ENCODE measurements at places on chromosomes 12 and 14. TPM values are rescaled to one million over a fixed set of nuclear protein-coding genes. Genes with fewer than 3 reads are reported as not detected.

DNA sequence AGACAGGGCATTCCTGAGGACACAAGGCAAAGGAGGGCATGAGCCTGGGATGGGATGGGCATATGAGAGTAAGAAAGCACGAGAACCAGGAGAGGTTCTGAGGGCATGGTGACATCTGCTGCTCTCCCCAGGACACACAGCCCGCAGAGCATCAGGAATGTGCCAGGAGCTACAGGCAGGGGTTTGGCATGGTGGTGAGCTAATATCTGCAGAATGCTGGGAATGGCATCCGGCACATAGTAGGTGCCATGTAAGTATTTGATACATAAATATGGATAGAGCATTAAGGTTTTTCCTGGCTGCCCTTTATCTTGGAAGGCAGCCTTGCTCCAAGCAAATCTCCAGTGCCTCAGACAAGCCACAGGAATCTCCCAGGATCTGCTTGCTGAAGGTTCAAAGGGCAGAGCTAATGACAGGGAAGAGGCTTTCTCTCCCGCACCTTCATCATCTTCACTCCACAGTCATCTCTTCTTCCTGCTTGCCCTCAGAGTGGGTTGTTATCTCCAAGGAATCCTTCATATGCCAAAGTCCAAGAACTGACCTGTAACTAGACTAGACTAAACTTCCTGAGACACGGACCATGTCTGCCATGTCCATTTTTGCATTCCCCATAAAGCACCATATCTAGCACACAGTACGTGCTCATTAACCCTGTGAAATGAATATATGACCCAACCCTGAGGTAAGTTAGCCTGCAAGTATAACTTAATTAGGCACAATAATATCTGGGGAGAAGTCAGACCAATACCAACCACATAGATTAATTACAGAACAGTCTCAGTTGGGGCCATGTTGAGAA is 62.0 kb upstream of the SCN8A start:
- H3K36me3 ChIP-seq = no peaks in the 10 kb centered on the region
- H3K4me3 ChIP-seq = no peak overlapping the region
- peaks cover 10% of the 10 kb centered on the region for H3K4me1 ChIP-seq
- H3K27me3 ChIP-seq = no peaks in the 10 kb centered on the region
- DNase-seq = no peak

DNA sequence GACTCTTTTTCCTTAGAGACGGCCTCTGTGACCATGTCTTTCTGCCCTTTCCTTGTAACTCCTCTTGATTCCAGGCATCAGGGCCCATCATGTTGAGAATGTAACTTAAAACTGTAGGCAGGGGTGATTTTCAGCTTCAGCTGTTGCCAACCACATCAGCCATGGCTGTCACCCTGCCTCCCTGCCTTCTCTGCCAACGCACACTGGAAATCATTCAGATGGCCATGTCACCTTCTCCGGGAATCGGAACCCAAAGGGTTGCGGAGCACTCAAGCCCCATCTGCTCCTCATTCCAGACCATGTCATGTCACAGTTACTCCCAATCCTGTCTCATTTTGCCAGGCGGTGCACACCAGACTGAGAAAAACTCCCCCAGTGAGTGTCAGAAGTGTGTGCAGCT is 72.1 kb downstream of the EMP1 start:
- no peaks in the 10 kb centered on the region for H3K36me3 ChIP-seq
- no peak overlapping the region for H3K27ac ChIP-seq
- no peak overlapping the region for H3K4me3 ChIP-seq
- H3K27me3 ChIP-seq = no peaks in the 10 kb centered on the region
- H3K4me1 ChIP-seq = no peaks in the 10 kb centered on the region

The RPL10L gene
- total RNA-seq = not detected

DNA sequence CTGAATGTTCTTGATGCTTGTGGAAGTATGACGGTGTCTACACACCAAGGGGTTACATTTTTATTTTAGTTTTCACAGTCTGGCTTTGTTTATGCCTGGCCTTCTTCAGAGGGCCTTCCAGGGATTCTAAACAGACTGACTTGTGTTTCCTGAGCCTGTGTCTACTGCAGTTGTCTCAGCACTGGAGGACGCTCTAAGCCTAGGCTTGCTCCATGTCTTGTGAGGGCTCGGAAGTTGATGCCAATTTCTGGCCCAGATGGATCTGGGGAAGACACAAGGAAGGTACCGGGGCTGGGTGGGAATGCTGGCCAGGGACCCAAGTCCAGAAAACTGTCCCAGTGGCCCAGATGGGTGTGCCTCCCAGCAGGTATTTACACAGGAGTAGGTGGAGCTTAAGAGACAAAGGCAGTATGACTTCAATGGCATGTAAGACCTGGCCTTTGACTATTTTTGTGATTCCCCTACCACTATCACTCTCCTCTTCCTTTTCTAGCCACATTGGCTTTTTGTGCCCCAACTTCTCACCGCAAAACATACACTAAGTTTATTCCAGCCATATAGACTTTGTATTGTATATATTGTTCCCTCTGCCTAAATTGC is 56.9 kb downstream of the GPR137C start:
- DNase-seq = no peak
- H3K27me3 ChIP-seq = no peaks in the 10 kb centered on the region
- H3K27ac ChIP-seq = no peak overlapping the region
- H3K36me3 ChIP-seq = no peaks in the 10 kb centered on the region
- H3K4me3 ChIP-seq = no peak overlapping the region

- no peaks in the 10 kb centered on the region for H3K27me3 ChIP-seq
- H3K4me1 ChIP-seq = peaks cover 3% of the 10 kb centered on the region
- no peak for DNase-seq
- no peak overlapping the region for H3K27ac ChIP-seq
- no peaks in the 10 kb centered on the region for H3K36me3 ChIP-seq
Observed at GRCh38 chr14:68807148-68807600, 14.3 kb upstream of the ZFP36L1 start.

DNA sequence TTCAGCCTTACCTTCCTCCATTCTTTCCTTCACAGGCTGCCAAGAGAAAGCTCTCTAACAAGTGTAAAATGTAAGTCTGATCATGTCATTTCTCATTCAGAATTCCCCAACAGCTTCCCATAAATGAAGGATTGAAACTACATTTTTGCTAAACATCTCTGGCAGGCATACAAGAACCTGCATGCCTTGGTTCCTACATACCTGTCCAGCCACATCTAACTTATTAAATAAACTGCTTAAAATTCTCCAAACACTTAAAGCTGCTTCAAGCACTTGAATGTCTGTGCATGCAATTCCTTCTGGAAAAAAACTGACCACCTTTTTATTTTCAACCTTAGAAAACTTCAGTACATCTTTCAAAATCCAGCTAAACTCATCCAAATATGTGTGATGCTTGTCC is 84.4 kb upstream of the DCN start:
- H3K27me3 ChIP-seq = no peaks in the 10 kb centered on the region
- no peak overlapping the region for H3K27ac ChIP-seq
- H3K4me3 ChIP-seq = no peak overlapping the region
- H3K4me1 ChIP-seq = no peaks in the 10 kb centered on the region
- DNase-seq = no peak

The NACA gene
- 916 TPM for total RNA-seq

- H3K36me3 ChIP-seq = peaks cover 75% of the 10 kb centered on the region
- peak; percentile 92 for DNase-seq
- no peaks in the 10 kb centered on the region for H3K4me1 ChIP-seq
- no peak overlapping the region for H3K4me3 ChIP-seq
Observed at GRCh38 chr12:110141389-110141788, 17.2 kb downstream of the IFT81 start.

- H3K27ac ChIP-seq = no peak overlapping the region
- no peaks in the 10 kb centered on the region for H3K27me3 ChIP-seq
- no peaks in the 10 kb centered on the region for H3K4me1 ChIP-seq
Observed at GRCh38 chr12:101746661-101747060, 7.4 kb upstream of the SYCP3 start.

- H3K27me3 ChIP-seq = no peaks in the 10 kb centered on the region
- peak overlapping the region; percentile 49 for H3K27ac ChIP-seq
- H3K36me3 ChIP-seq = no peaks in the 10 kb centered on the region
- DNase-seq = peak; percentile 49
- no peak overlapping the region for H3K4me3 ChIP-seq
- H3K4me1 ChIP-seq = peaks cover 11% of the 10 kb centered on the region
Observed at GRCh38 chr14:65704437-65704836, 291.9 kb downstream of the FUT8 start.

DNA sequence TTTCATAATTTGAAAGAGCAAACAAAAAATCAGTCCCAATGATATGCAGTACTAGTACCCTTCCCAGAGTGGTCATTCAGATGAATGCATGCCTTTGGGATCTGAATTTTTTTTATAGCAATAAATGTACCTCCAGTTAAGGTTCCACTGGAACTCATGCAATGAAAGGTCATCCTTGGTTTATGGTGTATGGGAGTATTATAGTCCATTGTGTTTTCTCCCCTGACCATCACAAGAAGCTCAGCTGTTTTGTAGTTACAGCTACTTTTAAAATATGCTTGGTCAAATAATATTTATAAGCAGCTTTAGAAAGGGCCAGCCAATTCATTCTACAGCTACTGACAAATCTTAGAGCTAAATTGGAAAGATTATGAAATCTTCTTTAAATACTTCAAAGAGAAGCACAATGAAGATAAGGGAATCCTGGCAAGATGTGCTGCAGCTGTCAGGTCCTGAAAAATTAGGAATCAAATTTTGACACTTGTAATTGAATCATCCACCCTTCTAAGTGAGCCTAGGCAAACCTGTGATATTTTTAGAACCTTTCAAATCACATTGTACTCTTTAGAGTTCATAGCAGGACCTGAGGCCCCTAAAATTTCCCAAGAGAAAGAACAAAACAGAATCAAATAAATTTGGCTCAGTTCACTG is 46.5 kb downstream of the IFT81 start:
- no peak for DNase-seq
- H3K36me3 ChIP-seq = peaks cover 5% of the 10 kb centered on the region
- H3K4me3 ChIP-seq = no peak overlapping the region
- H3K27ac ChIP-seq = peak overlapping the region; percentile 63

The PLCZ1 gene
- total RNA-seq = not detected

- no peak for DNase-seq
- no peaks in the 10 kb centered on the region for H3K27me3 ChIP-seq
- H3K27ac ChIP-seq = no peak overlapping the region
- peaks cover 8% of the 10 kb centered on the region for H3K36me3 ChIP-seq
- peaks cover 2% of the 10 kb centered on the region for H3K4me1 ChIP-seq
- H3K4me3 ChIP-seq = no peak overlapping the region
Observed at GRCh38 chr12:112017041-112017440, 3.8 kb downstream of the ERP29 start.

DNA sequence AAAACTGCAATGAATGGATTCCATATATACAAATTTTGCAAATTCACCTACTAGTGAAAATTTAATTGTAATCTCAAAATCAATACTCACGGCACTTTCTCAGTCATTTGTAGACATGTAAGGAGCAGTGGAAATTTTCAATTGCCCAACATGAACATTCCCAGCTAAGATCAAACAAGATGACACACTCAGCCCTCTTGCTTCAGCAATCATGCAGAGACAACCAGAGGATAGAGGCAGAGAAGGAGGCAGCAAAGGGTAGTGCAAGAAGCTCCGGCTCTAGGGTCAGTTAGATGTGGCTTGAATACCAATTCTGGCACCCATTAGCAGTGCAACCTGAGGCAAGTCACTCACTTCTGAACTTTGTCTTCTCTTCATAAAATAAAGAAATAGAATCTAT is 91.5 kb upstream of the SLC35F4 start:
- no peaks in the 10 kb centered on the region for H3K36me3 ChIP-seq
- no peak overlapping the region for H3K27ac ChIP-seq
- H3K4me1 ChIP-seq = no peaks in the 10 kb centered on the region
- H3K4me3 ChIP-seq = no peak overlapping the region

DNA sequence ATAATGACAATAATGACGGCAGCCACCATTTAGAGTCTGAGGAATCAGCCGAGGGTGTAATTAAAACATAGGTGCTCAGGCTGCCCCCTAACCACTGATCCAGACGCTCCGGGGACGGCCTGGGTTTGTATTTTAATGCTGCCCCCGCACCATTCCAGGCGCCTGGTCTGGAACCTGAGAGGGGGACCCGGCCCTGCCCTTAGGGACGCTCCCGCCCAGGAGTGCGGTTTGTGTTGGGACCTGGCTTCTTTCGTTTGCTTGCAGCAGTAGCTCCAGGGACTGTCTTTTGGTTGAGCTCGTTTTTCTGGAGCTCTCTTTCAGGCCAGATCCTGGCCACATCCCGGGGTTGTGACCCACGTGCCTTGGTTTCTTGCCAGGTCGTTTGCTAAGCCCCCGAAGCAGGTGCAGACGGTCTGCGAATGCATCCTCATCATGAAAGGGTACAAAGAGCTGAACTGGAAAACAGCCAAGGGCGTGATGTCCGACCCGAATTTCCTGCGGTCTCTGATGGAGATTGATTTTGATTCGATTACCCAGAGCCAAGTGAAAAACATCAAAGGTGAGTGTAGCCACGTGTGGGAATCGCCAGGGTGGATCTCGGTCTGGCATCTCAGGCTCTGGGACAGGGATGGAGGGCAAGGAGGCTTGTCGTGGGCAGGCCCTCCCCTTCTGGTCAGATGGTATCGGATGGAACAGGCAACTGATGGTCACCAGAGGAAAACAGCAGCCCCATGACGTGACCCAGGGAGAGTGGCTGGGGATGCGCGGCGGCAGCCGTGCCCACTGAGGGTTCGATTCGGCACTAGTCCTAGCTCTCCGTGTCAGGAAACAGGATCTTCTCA is 63.5 kb downstream of the CCDC92 start:
- no peak overlapping the region for H3K27ac ChIP-seq
- peaks cover 19% of the 10 kb centered on the region for H3K4me1 ChIP-seq
- no peaks in the 10 kb centered on the region for H3K27me3 ChIP-seq
- no peak overlapping the region for H3K4me3 ChIP-seq
- no peaks in the 10 kb centered on the region for H3K36me3 ChIP-seq

DNA sequence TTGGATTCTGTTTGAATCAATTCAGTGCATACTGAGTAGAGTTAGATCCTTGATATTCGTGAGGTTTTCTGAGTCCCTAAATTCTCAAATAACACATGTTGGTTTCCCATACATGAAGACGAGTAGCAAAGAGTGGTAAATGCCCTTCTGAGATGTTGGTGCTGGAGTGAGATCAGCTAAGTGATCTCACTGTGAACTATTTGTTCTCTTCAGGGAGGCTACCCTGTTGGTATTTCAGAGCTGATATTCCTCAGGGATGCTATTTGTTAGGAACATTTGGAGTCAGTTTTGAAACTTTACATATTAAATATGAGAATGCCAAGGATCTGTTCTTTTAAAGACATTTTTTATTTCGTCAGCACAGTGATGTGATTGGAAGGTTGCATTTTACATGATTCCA is 54.7 kb downstream of the SUSD6 start:
- peaks cover 35% of the 10 kb centered on the region for H3K4me1 ChIP-seq
- no peaks in the 10 kb centered on the region for H3K36me3 ChIP-seq
- H3K27ac ChIP-seq = peak overlapping the region; percentile 74
- no peaks in the 10 kb centered on the region for H3K27me3 ChIP-seq
- no peak overlapping the region for H3K4me3 ChIP-seq

The ACVRL1 gene
- 0.81 TPM for total RNA-seq

DNA sequence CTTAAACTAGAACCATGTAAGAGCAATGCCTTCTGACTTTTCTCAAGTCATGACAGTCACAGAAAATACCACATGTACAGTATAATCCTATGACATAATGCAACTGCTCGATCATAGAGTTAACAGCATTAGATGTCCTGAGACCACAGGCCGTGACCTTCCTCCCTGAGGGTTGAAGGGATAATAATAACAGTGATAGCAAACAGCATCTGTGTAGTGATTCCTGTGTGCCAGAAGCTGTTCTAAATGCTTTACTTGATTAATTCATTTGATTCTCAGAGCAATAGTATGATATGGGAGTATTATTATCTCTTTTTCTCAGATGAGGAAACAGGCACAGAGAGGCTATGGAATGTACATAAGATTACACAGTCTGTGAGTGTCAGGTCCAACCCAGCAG is 53.2 kb downstream of the SLC35F4 start:
- no peaks in the 10 kb centered on the region for H3K27me3 ChIP-seq
- H3K4me1 ChIP-seq = no peaks in the 10 kb centered on the region
- no peak for DNase-seq
- no peaks in the 10 kb centered on the region for H3K36me3 ChIP-seq
- H3K27ac ChIP-seq = no peak overlapping the region
